Body of pancreas (tissue), 4 donors: ENCODE measurements at places on chromosomes 4 and X. TPM values are rescaled to one million over a fixed set of nuclear protein-coding genes. Genes with fewer than 3 reads are reported as not detected.
A peak's percentile ranks its signal among the peaks of the same experiment; 100 is the strongest.

GPAT3 gene
- total RNA-seq = 4.3 TPM

LPAR4 gene
- total RNA-seq = not detected

SMARCA1 gene
- 25.4 TPM for total RNA-seq

- H3K4me3 ChIP-seq = no peak overlapping the region
- no peaks in the 10 kb centered on the region for H3K36me3 ChIP-seq
- no peak overlapping the region for H3K27ac ChIP-seq
These were observed 116.3 kb upstream of the TEX13C start for GRCh38 chrX:125203365-125203736.

- peak; percentile 52 for DNase-seq
- peaks cover 8% of the 10 kb centered on the region for H3K4me1 ChIP-seq
- H3K36me3 ChIP-seq = no peaks in the 10 kb centered on the region
- H3K27me3 ChIP-seq = no peaks in the 10 kb centered on the region
These were observed at the start of gene FRAS1 for GRCh38 chr4:78057135-78057599. FRAS1 (plus strand) TSS chr4:78057323; CDS start chr4:78058010, 687 bp downstream.

- H3K36me3 ChIP-seq = no peaks in the 10 kb centered on the region
- no peak overlapping the region for H3K27ac ChIP-seq
- DNase-seq = no peak
- H3K4me1 ChIP-seq = no peaks in the 10 kb centered on the region
- no peak overlapping the region for H3K4me3 ChIP-seq
These were observed 48.9 kb downstream of the MAGEC1 start for GRCh38 chrX:141952603-141953002.

GRCh38 chr4:128827296-128827695 is 17.8 kb downstream of the JADE1 start:
- no peak overlapping the region for H3K27ac ChIP-seq
- no peaks in the 10 kb centered on the region for H3K36me3 ChIP-seq
- H3K4me3 ChIP-seq = no peak overlapping the region
- no peaks in the 10 kb centered on the region for H3K27me3 ChIP-seq
- DNase-seq = no peak

DNA sequence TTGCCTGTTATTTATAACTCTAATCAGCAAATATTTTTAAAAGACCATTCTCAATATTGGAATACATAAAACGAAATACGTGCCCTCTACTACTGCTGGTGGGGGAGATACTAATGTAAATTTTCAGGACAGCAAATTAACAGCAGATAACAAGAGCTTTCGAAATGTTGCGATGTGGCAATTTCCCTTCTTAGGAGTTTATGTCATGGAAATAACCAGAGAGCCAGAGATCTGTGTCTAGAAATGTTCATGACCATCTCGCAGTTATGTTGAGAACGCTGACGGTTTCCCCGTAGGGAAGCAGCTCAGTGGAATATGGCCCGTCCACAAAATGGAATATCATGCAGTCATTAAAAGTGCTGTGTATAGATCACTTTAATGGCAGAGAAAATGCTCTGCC is 238.4 kb upstream of the PSAPL1 start:
- no peaks in the 10 kb centered on the region for H3K27me3 ChIP-seq
- no peaks in the 10 kb centered on the region for H3K36me3 ChIP-seq
- DNase-seq = no peak

DNA sequence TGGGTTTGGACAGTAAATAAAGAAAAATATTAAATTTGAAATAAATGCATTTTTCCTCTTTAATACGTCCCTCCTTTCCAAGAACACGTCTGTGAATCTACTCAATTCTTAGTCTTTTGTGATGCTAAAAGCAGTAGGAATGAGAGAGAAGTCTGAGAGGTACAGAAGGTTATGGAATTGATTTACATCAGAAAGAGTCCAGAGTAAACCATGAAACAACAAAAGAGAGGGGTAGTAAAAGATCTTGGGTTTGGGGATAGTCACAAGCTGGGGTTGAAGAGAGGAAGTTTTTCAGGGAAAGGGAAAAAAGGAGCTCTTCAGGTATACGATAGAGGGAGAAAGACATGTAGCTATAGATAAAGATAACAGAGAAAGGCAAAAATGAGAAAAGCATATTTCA is 215.4 kb downstream of the RAB28 start:
- H3K27ac ChIP-seq = no peak overlapping the region
- H3K36me3 ChIP-seq = no peaks in the 10 kb centered on the region
- DNase-seq = no peak
- no peaks in the 10 kb centered on the region for H3K4me1 ChIP-seq

DNA sequence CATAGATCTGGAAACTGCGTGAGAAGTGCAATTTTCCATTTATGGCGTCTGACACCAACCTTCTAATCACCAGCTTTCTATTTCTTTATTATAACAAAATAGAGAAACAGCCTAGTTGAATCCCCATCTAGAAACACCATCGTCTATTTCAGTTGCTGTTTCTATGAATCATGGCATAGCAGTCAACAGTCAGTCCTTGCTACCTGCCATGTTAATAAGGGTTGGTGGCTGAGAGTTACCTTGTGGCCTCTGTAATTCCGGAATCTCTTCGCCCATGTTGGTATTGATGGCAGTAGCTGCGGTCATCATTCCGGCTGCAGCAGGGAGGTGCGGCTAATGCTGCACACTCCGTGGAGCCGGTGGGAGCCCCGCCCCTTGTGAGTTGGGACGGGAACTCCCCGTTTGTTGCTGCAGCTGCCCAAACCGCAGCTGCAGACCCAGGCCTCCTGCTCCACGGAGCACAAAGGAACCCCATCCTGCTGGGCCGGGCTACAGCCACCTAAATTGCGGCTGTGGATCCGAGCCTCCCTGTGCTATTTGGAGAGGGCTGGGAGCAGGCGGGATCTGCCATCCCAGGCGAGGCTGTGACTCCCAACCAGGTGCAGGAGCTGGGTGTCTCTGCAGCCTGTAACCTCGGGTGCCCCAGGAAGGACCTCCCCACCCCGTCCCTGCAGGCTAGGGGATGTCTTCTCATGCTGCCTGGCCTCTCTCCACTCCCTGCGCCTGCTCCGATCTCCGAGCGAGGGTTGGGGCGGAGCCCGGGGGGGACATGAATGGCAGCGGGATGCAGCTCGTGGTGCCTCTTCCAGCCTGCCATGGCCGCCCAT is 115.4 kb upstream of the STK26 start:
- no peak overlapping the region for H3K27ac ChIP-seq
- H3K36me3 ChIP-seq = no peaks in the 10 kb centered on the region
- H3K4me3 ChIP-seq = no peak overlapping the region
- H3K27me3 ChIP-seq = no peaks in the 10 kb centered on the region
- DNase-seq = no peak

DNA sequence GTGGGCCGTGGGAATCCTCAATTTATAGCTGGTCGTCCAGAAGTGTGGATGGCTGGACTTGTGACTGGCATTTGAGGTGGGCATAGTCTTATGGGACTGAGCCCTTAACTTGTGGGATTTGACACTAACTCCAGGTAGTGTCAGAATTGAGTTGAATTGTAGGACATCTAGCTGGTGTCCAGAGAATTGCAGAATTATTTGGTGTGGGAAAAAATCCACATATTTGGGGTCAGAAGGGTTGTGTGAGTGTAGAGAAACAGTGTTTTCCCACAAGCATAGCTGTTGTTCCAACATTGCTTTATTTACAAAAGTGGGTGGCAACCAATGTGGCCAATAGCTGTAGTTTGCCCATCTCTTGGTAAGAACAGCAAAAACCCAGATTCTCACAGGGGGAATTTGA is 91.3 kb downstream of the MOSPD2 start:
- DNase-seq = no peak
- H3K4me1 ChIP-seq = no peaks in the 10 kb centered on the region
- H3K36me3 ChIP-seq = no peaks in the 10 kb centered on the region
- H3K27me3 ChIP-seq = no peaks in the 10 kb centered on the region

DNA sequence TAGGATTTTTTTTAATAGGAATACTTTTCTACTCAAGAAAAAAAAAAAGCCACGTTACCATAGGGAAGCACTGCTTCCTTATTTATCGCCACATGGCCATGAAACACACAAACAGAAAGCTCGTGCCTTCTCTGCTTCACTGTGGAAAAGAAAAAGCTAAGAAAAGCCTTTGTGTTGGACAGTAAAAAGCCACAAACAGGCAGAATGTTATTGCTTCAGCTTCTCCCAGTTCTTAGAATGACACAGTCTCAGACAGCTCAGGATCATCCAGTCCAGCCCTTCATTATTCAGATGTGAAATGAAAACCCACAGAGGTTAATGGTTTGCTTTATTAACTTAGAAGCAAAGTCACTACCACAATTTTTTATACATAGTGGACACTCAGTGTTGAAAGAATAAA is 181.6 kb upstream of the NOCT start:
- no peak for DNase-seq
- H3K27me3 ChIP-seq = no peaks in the 10 kb centered on the region
- no peaks in the 10 kb centered on the region for H3K4me1 ChIP-seq
- no peak overlapping the region for H3K27ac ChIP-seq
- no peak overlapping the region for H3K4me3 ChIP-seq
